Lung (tissue), 17 donors: ENCODE measurements at places on chromosomes 2 and 18. TPM values are rescaled to one million over a fixed set of nuclear protein-coding genes. Genes with fewer than 3 reads are reported as not detected.

GRCh38 chr18:63439334-63439733, 17.1 kb upstream of the VPS4B start:
- peak; percentile 78 for DNase-seq
- H3K27me3 ChIP-seq, result no peaks in the 10 kb centered on the region
- H3K4me1 ChIP-seq, result no peaks in the 10 kb centered on the region
- H3K36me3 ChIP-seq, result no peaks in the 10 kb centered on the region

- DNase-seq, result no peak
- no peak overlapping the region for H3K4me3 ChIP-seq
- no peaks in the 10 kb centered on the region for H3K4me1 ChIP-seq
- no peaks in the 10 kb centered on the region for H3K36me3 ChIP-seq
Measured at GRCh38 chr2:82257796-82258555, 1953.4 kb upstream of the LRRTM1 start.

- H3K4me1 ChIP-seq, result no peaks in the 10 kb centered on the region
- no peaks in the 10 kb centered on the region for H3K36me3 ChIP-seq
- H3K4me3 ChIP-seq, result no peak overlapping the region
- no peak overlapping the region for H3K27ac ChIP-seq
- H3K27me3 ChIP-seq, result no peaks in the 10 kb centered on the region
Measured at GRCh38 chr18:63290166-63290820, 29.3 kb downstream of the BCL2 start.

GRCh38 chr2:241219856-241220356, 31.4 kb downstream of the ANO7 start:
- H3K4me1 ChIP-seq, result peaks cover 7% of the 10 kb centered on the region
- no peak overlapping the region for H3K4me3 ChIP-seq
- H3K27me3 ChIP-seq, result no peaks in the 10 kb centered on the region
- no peak for DNase-seq
- no peak overlapping the region for H3K27ac ChIP-seq

DNA sequence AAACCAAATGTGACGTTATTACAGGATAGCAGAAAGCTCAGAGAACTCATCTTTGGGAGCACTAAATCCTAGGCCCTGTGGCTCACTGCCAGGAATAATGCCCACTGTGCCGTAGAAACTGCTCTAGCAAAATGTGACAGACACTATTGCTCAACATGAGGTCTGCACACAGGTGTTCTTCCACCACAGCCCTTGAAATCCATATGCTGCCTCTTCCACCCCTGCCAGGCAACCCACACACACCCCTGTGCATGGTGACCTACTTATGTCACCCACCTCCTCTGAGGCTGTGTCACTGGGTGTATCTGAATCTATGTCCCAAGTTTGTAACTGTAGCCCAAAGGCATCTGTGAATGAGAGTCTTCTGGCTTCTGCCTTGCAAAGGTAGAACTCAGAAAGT, 66.1 kb upstream of the MBOAT2 start:
- H3K4me1 ChIP-seq, result no peaks in the 10 kb centered on the region
- H3K27ac ChIP-seq, result no peak overlapping the region
- H3K27me3 ChIP-seq, result no peaks in the 10 kb centered on the region
- no peak overlapping the region for H3K4me3 ChIP-seq
- H3K36me3 ChIP-seq, result no peaks in the 10 kb centered on the region

GRCh38 chr2:41657226-41657625, 390.6 kb upstream of the PKDCC start:
- H3K4me1 ChIP-seq, result no peaks in the 10 kb centered on the region
- H3K27me3 ChIP-seq, result no peaks in the 10 kb centered on the region
- H3K27ac ChIP-seq, result no peak overlapping the region
- peak; percentile 44 for DNase-seq
- no peak overlapping the region for H3K4me3 ChIP-seq

DNA sequence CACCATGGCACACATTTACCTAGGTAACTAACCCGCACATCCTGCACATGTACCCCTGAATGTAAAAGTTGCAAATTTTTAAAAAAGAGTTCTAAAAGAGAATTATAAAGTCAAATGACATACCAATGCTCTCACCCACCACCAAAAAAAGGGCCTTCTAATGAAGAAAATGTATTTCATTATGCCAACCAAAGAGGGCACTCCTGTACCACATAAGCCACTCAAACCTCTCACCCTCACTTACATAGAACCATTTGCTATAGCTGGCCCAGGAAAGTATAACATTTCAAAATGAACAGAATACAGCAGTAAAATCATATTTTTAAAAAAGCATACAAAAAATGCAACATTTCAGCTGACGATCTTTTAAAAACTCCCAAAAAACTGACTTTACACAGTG, 241.5 kb upstream of the PKDCC start:
- no peaks in the 10 kb centered on the region for H3K4me1 ChIP-seq
- peak; percentile 6 for DNase-seq
- H3K36me3 ChIP-seq, result no peaks in the 10 kb centered on the region

DNA sequence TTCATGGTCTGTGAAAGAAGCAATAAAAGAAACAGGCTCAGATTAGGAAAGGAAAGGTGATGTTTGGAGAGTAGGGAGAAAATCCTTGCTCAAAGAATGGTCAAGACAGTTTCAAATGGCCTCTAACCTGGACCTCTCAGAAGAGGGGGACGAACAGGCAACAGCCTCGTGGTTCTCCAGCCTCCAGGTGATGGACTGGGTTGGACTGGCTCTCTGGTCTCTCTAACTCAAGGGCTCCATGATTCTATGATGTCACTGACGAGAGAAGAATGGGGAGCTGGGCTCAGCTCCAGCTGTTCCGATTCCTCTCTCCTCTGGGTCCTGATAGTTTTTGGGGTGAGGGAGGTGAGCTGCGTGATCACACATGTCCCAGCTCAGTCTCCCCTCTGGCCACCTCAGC, at the start of gene C2orf74:
C2orf74 (plus strand) TSS at position 301 of the 400 bp plus-strand sequence. CDS start 327 bp downstream, outside the sequence.
- no peak within 1 kb of the TSS for H3K27ac ChIP-seq
- DNase-seq, result no peak
- H3K4me1 ChIP-seq, result no peaks in the 10 kb centered on the region
- no peak within 1 kb of the TSS for H3K4me3 ChIP-seq
- no peaks in the 10 kb centered on the region for H3K27me3 ChIP-seq

The IL1R2 gene
- 7.3 TPM for total RNA-seq

The FARP2 gene
- 49.7 TPM for total RNA-seq

The BCL2 gene
- total RNA-seq, result 30.9 TPM

The GALM gene
- 18.3 TPM for total RNA-seq
